ENCODE measurements at places on chromosomes 2 and 18.

- no peak for DNase-seq
Measured at GRCh38 chr2:127424598-127425520, 6.6 kb downstream of the PROC start.

DNA sequence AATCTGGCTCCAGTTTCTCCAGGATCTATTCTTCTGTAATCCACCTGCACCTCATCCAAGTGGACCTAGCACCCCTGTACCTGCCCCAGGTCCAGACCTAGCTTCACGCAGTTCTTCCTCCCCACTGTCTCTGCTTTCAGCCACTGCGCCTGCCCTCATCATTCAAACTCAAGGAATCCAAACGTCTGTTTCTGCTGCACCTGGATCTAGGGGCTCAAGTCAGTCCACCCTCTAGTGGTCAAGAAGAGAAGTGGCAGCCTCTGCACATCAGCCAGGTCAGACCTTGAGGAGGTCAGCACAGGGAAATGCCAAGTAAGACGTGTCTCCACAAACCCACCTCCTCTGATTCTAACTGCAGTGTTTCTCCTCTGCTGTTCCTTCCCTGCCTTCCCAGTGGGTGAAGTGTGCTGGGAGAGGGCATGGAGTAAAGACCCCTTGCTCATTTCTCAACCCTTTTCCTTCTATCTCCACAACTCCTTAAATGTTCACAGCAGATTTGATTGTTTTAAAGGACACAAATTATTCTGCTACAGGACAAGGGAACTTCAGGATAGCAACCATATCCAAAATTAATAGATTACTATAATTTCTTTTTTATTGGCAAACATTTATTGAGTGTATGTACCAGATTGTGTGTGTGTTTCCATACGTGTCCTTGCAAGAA lies 8.6 kb upstream of the RNF152 start:
- peak; percentile 75 for DNase-seq

DNA sequence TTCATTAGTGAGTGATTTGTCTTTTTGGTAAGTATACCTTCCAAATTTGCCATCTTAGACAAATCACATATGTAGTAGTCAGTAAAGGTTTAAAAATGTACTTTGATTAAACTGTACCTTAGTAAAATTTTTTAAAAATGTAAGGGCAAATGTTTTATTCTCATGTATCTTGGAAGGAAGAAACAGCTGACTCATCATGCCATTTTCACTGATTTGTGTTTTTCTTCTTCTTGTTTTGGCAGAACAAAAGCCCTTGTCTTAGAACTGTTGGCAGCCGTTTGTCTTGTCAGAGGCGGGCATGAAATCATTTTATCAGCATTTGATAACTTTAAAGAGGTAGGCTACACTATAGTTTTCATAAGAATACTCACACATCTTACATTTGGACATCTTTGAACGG lies 136.5 kb downstream of the PRPF40A start:
- DNase-seq, result no peak

GRCh38 chr2:58938988-58939387 lies 697.9 kb upstream of the FANCL start:
- DNase-seq, result peak; percentile 9

DNA sequence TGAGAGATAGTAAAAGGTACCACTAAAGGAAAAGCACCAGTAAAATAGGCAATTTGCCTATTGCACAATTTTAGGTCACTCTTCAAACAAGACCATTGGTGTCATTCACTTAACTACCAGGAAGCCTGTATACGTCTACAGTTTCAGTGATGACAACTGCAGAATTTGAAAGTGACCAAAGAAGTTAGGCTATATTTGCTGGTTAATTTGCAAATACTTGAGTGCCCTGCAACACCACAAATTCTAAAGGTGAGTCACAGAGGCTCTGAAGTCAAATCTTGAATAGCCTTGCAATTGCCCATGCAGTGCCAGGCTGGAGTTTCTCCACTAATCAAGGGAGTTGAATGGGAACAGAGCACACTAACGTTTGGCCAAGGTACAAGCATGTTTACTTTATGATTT lies 128.7 kb upstream of the CCDC68 start:
- no peak for DNase-seq

DNA sequence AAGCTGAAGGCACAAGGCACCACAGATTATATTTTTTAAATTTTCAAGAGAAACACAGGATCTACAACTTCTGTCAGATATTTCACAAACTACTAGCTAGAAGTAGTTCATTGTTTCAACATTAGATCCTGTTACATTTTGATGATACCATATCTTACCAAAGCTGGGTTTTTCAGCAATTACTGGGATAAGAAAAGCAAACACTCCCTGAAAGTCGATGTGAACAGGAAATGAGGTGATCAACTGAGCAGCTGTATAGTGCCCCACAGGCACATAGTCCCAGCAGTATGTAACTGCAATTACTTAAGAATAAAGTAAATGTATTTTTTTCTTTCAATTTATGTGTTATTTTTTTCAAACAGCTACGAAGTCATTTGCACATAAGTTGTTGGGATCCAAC lies 103.5 kb downstream of the DNER start:
- DNase-seq, result peak; percentile 78

DNA sequence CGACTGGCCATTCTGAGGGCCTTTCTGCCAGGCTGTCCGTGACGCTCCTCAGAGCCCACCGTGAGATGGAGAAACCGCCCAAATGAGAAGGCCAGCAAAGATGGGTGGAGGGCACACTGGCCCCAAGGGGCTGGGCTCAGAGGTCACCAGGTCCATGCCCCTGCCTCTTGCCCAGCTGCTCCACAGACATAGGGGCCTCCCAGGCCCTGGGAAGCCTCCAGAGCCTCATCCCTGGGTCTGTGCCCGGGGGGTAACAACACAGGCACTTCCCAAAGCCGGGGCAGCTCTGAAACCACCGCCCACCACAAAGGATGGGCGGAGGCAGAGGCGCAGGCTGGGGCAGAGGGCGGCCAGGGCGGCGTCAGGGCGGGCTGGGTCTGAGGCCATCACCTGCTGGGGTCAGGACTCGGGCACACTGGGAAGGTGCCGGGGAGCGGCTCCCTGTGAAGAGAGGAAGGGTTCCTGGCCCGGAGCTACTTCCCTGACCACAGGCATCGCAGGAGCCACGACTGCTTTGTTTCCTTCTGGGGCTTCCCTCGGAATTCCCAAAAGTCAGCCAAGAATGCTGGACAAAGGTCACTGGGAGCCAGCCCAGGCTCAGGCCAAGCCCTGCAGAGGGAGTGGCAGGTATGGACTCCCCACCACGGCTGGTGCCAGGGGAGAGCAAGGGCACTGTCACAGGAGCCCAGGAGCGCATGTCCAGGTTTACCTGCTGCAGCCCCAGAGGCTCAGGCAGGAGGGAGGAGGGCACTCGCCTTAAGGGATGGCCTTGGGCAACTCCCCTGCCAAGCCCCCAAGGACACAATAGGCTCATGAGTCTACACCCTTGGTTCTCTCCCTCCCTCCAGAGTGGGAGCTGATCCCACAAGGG lies 9.4 kb downstream of the CYP26B1 start:
- no peak for DNase-seq

GRCh38 chr2:33210626-33211025 lies 263.9 kb downstream of the LTBP1 start:
- peak; percentile 96 for DNase-seq

Measured in ELR (cell line).